Ureter (tissue), 1 donor: ENCODE measurements at places on chromosomes 7 and 10.

GRCh38 chr7:128120976-128121490 is 89.8 kb upstream of the LRRC4 start:
- DNase-seq = no peak

DNA sequence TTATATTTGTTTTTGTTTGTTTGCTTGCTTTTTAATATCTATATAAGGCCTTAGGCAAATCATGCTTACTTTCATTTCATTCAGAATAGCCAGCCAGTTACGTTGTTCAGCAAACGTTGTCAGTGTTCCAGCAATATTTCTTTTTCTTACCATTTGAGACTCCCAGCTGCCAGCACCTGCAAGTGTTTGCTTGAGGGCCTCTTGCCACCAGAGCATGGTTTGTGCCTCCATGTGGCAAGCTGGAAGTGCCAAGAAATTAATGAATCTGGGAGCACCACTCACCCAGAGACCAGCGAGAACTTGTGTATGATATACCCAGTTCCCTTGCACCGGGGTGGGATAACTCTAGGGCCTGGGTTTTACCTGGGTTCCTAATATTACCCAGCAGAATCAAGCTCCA is 177.1 kb upstream of the CSTF2T start:
- DNase-seq = no peak

GRCh38 chr7:53596230-53596629 is 560.8 kb downstream of the POM121L12 start:
- no peak for DNase-seq

DNA sequence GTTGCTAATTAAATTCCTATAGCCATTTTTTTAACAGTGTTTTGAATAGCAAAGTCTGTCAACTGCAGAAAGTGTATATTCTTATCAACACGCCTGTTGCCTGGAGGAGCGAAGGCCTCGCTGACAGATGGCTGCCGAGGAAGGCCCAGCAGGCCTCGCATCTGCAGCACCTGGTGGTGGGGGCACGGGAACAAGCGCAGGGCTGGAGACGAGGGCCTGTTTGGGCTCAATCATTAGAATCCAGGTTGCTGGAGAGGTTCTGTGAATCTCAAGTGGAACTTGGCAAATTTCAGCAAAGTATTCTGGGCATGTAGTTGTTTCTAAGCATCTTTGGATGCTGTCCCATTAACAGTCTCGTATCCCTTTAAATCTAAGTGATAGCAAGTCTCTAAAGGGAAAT is 66.1 kb upstream of the FAM204A start:
- DNase-seq = no peak

GRCh38 chr7:131359136-131359776 is 31.6 kb downstream of the MKLN1 start:
- DNase-seq = no peak

DNA sequence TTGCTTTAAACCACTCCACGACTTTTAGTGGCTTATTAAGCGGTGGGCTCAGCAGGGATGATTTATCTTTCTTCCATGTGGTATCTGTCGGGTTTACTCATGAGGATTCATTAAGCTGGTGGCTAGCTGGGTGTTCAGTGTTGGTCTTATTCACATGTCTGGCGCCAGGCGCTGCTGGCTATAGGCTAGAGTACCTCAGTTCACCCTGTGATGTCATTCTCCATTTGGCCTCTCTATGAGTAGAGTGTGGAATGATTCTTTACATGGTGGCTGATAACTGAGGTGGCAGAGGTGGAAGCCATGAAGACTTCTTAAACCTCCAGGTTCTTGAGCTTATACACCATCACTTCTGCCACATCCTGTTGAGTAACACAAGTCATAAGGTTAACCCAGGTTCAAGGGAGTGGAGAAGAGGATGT is 115.4 kb downstream of the MLLT10 start:
- DNase-seq = no peak

GRCh38 chr10:117796130-117796745 is 250.5 kb downstream of the RAB11FIP2 start:
- DNase-seq = no peak
